Cardiac septum (tissue), 1 donor: ENCODE measurements at places on chromosomes 12 and 14.
A peak's percentile ranks its signal among the peaks of the same experiment; 100 is the strongest.

GRCh38 chr14:21408147-21408546, 24.3 kb upstream of the SUPT16H start:
- no peak for DNase-seq

- DNase-seq = no peak
Observed at GRCh38 chr12:102430661-102431060, 49.7 kb downstream of the IGF1 start.

GRCh38 chr14:94536836-94537235, 24.4 kb upstream of the SERPINA4 start:
- DNase-seq = peak; percentile 44

DNA sequence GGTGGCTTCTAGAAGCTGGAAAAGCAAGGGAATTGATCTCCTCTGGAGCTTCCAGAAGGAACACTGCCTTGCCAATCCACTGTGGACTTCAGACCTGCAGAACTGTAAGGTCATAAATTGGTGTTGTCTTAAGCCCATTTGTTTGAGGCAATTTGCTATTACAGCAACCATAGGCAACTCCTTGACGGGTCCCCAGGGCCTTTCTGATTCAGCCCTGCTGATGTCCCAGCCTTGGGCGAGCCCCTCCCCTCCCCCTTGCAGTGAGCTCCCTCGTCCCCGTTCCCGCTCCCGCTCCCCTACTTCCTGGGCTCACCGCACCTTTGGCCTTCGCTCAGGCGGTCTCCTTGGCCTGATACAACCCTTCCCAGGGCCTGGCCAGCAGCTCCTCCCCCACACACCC, 18.9 kb upstream of the DIO3 start:
- DNase-seq = no peak

DNA sequence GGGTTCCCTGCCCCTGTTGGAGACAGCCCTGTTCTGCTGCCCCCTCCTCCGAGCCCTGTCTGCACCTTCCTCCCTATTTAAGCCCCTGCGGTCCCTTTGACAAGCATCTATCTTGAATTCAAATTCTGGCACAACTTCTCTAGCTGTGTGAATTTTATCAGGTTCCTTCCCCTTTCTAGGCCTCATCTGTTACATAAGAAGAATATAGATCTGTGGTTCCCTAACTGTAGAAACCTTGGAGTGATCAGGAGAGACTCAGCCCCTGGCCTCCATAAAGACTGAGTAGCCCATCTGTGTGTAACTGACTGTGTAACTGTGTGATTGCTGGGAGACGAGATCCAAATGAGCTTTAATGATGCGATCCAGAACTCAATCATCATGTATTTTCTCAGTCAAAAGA, 13.0 kb upstream of the RACGAP1 start:
- no peak for DNase-seq

- no peak for DNase-seq
Observed at GRCh38 chr14:63652406-63652805, 10.7 kb upstream of the WDR89 start.

- peak; percentile 89 for DNase-seq
Observed at GRCh38 chr12:53047221-53048032, 2.4 kb upstream of the TNS2 start.

DNA sequence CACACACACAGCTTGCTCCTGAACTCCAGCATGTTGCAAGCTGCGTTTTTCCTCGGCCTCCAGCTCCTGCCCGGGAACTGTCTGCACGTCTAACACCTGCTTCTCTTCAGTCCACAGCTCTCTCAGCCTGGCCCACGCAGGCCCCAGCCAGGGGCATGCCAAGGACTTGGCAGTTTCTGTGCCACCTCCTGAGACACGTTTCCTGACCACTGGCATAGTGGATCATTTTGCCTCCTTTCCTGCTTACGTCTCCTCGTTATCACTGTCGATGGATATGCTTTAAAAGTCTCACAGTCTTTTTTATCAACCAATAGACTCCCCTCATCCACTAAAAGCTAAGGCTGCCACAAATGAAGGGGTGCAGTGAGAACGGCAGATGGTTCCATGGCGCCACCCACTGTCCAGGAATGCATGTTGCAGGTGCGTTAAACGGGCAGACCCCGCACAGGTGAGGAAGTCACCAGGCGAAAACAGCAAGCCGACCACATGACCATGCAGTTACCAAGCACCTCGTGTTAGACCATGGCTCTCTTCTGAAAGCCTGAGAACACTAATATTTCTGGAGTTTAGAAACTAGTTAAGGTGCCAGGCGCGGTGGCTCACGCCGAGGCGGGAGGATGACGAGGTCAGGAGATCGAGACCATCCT, 14.7 kb upstream of the TEAD4 start:
- peak; percentile 75 for DNase-seq

DNA sequence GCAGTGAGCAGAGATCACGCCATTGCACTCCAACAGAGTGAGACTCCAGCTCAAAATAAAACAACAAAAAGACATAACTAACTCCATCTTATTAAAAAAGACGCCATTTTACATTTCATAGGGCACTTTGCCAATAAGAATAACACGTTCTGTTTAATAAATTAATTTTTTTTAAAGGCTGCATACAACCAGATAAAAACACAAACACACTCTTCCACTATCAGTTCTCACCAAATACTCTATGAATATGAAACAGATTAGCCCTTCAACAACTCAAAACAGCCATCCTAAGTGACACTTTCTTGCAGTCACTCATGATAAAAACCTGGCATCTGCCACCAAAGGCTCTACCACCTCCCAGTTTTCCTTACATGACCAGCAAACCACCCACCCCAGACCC, 16.1 kb downstream of the AICDA start:
- no peak for DNase-seq

GRCh38 chr12:76449583-76449982, 101.4 kb upstream of the BBS10 start:
- no peak for DNase-seq

DNA sequence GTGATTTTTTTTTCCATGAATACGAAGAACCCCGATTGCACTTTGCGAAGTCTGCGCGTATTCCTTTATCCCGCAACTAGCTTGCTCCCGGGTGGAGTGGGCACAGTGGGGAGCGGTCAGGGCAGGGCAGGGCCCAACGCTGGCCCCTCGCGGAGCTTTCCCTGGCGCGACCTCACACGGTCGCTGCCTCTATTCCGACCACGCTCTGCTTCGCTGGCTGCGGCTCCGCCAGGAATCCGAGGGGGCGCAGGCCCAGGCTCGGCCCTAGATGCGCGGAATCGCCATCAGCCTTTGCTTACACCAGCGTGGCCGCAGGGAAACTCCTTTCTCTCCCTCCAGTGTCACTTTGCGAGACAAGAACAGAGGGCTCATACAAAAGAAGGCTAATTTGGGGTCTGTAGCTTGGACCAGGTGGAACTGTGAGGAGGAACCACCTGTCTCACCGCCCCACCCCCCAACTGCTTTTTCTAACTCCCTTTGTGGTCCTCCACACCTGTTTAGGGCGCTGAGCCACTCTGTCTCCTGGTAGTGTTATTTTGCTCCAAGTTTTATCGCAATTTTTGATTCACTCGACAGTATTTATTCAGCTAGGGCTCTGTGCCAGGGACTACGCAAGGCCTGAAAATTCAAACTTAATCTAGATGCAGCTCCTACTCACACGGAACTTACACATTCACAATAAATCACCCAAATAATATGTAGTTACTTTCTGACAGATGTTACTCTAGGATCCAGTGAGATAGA, 3.1 kb upstream of the NKX2-1 start:
- DNase-seq = no peak

- DNase-seq = no peak
Observed at GRCh38 chr12:92110083-92110640, 35.5 kb downstream of the BTG1 start.

GRCh38 chr14:96797582-96798349, 584 bp downstream of the VRK1 start:
- DNase-seq = no peak

DNA sequence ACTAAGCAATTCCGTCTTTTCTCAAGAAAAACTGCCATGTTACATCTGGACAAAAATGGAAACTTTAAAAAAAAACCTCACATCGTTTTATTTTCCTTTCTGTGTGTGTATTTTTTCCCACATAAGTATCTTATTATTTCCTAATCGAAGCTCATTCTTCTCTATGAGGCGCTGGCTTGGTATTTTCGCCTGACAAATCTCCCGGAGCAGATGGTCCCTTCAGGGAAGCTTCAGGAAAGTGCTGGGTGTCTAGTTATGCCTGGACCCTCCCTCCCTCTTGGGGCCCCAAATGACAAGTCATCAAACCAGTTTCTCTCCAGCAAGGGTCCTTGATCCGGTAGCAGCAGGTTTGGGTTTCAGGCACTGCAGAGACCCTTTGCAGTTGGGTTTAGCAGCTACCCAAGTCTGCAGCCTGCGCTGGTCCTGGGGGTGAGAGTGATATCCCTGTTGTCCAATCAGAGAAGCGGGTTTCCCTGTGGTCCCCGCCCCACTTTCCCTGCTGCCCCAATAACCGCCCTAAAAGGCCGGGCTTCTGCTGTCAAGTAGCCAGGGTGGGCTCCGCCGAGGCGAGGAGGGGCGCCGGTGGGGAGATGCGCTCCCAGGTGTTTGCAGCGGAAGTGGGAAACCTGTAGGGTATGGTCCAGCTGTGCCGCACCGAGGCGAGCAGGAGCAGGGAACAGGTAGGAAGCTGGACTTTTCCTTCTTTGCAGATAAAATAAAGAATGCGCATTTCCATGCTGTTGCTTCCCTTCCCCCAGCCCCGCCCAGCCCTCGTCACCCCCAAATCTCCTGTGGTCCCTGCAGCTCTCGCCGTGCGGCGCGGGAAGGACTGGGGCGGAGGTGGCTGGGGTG, at the start of gene CNTN1:
CNTN1 (plus strand) TSS at position 527 of the 852 bp plus-strand sequence.
- no peak for DNase-seq

DNA sequence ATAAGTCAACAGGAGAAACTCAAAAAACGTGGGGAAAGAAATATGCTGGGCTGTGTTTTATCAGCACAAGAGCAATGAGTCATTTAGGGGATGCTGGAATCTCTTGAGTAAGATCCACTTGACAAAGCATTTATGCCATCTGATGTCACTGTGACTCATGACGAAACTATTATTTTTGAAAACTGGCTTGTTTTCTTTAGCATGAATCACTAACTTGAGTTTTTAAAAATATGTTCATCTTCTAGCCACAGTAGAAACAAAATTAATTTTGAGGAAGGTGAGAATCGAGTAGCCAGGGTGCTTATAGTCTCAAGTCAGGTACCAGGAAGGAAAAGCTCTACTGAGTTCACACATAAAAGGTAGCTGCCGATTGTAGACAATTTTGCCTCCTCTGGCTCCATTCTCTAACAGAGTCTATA, 456.2 kb upstream of the MGAT4C start:
- DNase-seq = no peak

DNA sequence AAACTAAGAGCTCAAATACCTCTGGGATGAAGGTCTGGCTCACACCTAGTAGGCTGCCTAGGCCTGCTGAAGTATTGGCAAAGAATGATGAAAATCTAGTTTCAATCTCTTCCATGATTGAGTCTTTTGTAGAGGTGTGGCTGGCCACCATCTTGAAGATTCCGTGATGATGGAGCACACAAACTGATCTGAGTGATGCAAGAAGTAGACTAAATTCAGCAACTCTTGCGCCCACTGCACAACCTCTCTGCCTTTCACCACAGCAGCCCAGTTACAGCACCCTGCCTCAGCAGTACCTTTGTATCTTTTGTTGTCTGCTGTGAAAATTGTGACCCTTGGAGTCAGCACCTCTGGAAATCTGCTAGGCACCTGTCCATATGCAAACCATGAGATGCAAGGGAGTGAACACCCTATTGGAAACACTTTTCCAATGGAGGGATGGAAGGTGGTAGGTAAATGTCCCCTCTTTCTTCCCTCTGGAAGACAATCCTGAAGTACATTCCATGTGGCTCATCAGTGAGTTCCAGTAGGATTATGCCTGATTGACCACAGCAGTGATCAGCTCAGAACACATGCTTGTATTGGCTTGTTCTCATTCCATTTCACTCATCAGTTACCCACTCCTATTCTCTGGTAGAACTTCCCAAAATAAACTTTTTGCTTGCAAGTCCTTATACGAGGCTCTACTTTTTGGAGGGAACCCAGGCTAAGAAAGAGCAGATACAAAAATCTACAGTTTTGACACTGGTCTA, 58.6 kb downstream of the BTBD7 start:
- no peak for DNase-seq

- no peak for DNase-seq
Observed at GRCh38 chr12:87660987-87661774, 368.0 kb downstream of the C12orf50 start.

- DNase-seq = no peak
Observed at GRCh38 chr12:8507596-8507995, 5.7 kb upstream of the CLEC4D start.

DNA sequence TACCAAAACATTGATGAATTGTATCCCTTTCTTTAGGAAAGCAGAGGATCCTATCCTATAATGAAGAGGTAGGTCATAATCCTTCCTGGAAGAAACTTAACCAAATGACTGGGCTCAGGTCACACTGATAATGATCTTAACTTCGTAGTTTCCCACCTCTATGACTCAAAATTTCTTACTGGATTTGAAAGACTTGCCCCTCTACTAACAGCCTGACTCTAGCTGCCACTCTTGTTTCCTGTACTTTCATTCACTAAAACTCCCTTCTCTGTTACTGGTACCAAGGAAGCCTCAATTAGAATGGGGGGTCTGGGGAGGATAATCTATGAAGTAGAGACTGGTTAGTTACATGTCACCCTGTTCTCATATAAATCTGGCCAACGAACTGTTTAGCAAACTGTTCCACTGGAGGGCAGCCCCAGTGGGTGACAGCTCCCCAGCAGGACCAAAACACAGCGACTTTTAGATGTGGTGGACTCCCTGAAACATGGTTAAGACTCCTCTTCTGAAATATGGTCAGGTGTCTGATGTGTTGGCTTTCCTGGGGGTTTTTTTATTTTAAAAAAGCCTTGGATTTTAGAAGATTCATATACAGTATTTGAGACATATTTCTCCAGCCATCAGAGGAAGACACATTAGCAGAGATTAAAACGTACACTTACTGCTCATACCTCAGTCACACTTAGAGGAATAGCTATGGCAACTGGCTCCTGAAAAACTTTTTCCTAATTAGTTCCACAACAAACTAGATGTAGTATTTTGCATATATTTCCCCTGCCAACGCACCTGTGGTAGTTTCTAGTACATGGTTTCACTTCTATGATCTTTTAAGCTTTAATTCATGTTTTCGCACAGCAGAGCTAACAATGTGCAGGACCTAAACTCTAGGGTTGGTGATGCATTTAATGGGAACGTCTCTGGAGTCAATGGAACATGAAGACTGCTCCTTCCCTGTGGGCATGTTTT, 72.3 kb downstream of the ACADS start:
- DNase-seq = no peak

DNA sequence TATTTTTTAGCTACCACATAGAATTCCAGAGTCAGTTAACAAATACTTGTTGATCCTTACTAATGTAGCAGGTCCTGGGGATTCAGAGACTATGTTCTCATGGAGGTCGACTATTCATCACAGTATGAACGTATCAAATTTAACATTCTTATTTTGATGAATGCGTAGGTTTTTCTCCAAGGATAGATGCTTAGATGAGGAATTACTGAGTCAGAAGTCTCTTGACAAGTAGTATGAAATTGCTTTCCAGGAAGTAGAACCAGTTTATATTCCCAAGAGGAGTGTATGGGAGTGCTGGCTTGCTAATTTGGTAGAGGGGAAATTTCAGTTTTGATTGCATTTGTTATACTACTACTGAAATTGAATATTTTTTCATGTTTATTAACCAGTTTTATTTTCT, 42.8 kb upstream of the CRADD start:
- DNase-seq = no peak
